ENCODE measurements at places on chromosomes 1 and 21.

GRCh38 chr1:207605444-207606361 is 39.2 kb upstream of the CR1L start:
- no peak for DNase-seq

GRCh38 chr1:228314658-228315483 is 91.8 kb downstream of the TRIM11 start:
- no peak for DNase-seq

GRCh38 chr1:1974834-1975233 is 28.8 kb downstream of the CFAP74 start:
- DNase-seq = no peak

DNA sequence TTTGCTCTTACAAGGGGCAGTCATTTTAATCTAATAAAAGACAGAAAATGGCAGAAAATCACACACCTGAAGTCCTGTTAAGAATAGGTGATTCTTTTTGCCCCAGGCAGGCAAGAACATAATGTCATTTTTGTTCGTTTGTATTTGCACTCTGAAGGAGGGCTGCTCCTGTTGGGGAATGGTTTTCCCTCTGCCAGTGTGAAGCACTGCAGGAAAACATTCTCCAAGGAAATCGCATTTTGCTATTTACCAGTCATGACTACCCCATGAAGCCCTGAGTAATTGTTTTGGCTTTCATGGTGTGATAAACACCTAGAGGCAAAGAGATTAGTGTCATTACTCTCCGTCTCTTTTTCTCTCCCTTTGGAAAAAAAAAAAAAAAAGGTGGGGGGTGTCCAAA is 345.5 kb downstream of the NTNG1 start:
- DNase-seq = no peak

DNA sequence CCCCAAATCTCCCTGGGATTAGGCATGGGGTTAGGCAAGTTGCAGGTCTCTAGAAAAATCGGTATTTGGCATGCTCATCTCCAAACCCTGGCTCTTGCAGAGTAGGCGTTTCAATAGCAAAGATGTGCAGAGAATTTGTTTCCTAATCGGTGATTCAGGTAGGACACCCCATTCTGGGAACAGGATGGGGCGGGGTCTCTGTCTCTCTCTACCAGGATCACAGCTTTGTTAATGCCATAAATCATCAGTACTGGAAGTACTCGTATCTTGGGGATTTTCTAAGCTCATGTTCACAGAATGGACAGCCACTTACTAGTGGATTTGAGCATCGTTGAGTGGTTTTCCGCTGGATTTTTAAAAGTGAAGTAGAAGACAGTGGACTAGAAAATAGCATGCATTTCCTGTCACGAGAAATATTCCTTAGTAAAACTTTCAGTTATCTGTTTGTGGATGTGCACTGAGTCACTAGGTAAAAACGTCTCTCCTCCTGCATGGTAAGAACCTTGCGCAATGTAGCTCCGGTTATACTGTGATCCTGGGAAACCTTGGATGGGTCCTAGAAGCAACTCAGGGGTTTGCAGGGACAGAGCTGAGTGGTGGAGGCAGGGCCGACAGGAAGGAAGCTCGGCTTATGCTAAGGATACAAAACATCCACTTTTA is 5.1 kb downstream of the TMEM51 start:
- DNase-seq = peak; percentile 87

DNA sequence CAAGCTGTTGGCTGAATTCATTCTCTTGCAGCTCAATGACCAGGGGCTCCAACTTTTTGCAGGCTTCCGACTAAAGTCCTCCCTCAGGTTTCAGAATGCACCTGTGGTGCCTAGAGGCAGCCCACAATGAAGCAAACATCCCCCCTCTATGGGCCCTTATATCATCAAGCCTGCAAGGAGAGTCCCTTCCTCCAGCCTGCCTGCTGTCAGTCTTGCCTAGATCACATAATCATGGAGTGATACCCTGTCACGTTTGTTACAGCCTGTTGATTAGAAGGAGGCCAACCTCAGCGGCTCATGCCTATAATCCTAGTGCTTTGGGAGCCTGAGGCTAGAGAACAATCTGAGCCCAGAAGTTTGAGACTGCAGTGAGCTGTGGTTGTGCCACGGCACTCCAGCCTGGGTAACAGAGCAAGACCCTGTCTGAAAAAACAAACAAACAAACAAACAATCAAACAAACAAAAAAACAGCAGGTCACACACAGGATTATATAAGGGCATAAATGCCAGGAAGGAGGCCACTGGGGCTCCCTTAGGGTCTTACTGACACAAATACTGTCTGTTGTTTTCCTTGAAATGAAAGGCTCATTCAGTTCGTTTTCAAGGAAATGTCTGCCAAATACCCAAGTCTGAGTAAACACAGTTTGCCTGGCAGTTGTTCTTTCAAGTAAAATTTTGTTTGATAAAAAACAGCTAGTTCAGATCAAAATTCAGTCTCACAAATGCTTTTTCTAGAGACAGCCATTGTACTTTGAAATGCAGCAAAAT is 4.7 kb upstream of the SPRR3 start:
- DNase-seq = no peak

DNA sequence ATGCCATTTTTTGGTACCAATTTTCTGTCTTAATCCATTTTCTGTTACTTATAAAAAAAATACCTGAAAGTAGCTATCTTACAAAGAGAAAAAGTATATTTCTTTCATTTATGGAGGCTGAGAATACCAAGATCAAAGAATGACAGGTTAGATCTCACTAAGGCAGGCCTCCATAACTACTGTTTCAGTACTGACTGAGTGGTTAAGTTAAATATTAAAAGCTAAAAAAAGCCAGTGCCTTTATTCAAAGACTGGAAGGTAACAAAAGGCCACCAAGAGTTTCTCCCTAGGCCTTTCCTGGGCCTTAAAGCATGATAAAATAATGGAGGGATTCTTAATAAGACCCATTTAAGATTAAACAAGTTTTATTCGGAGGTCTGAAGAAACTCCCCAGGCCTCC is 687.7 kb upstream of the ADGRL4 start:
- DNase-seq = no peak

- peak; percentile 63 for DNase-seq
Observed at GRCh38 chr1:52668711-52669110, 29.4 kb downstream of the COA7 start.

DNA sequence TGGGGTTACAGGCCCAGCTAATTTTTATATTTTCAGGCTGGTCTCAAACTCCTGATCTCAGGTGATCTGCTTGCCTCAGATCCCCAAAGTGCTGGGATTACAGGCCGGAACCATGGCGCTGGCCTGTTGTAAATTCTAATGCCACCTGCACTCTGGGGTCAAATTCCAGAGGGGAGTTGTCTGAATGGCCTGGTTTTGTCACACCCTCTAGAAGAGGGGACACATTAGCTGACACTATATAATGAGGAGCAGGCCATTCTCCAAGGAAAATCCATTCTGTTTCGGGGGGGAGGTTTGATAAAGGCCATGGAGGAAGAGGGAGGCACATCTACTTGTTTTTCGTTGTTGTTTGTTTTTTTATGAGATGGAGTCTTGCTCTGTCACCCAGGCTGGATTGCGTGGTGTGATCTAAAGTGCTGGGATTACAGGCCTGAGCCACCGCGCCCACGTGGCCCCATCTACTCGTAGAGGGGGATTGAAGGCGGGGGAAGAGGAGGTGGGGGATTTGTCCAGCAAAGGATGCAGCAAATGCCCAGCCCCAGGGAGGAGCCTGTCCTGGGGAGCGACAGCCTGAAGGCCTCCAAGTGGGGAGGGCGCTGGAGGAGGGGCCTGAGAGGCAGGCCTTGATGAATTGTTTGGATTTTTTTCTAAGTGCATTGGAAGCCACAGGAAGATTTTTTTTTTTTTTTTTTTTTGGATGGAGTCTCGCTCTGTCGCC is 78.4 kb upstream of the SLC45A1 start:
- DNase-seq = no peak

DNA sequence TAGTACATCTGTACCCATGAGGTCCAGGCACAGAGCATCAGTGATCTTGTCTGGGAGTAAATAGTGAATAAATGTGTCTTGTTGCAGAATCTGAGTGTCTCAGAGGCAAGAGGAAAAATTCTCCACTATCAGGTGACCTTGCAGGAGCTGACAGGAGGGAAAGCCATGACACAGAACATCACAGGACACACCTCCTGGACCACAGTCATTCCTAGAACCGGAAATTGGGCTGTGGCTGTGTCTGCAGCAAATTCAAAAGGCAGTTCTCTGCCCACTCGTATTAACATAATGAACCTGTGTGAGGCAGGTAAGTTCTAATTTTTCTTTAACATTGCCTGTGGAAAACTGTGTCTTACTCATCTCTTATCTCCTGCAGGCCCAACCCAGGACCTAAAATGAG is 43.1 kb downstream of the IL12RB2 start:
- no peak for DNase-seq

DNA sequence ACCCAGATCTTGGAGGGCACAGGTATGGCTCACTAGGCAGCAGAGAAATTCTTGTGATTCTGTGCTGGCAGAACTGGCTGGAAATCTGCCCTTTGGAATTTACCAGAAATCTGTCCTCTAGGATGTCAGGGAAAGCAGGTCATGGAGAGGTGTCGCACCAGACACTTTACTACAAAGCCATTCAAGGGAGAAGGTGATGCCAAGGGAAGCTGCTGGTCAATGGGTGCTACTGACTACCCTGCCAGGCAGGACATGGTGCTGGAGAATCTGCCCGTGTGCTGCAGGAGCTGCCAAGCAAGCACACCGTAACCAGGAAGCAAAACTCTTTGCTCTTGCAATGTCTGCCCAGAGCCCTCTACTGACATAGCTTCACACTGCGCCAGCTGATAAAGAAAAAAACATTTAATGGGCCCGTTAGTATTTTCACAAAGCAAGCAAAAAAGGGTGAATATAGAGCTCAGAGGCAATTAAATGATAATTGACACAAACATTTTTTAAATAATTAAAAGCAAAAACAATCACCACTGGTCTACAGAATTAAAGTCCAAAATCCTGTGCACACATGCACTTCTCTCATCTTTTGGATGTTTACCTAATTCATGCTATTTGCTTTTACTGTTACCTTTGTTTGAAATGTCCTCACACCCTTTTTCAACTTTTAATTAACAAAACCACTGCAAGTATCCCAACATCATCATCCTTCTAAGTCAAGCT is 7.2 kb upstream of the FBXO28 start:
- peak; percentile 55 for DNase-seq

- peak; percentile 67 for DNase-seq
Observed at GRCh38 chr1:238951809-238952208, 434.6 kb upstream of the CHRM3 start.

DNA sequence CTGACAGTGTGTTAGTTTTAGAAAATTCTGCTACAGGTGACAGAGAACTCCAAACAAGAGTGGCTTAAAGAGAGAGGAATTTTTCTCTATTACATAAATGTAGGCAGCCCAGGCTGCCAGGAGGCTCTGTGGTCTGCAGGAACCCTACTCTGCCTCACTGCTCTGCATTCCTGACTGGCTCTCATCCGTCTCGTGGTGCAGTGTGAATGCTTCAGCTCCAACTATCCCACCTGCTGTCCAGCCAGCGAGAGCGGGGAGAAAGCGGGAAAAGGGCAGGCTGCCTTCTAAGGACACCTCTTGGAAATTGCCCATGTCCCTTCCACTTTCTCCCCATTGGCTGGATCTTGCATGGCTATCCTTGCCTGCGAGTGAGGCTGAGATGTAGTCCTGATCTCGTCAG is 131.3 kb downstream of the PEX14 start:
- DNase-seq = no peak
